NCI-H460 (cell line): ENCODE measurements at places on chromosomes 1 and 21.
A peak's percentile ranks its signal among the peaks of the same experiment; 100 is the strongest.

GRCh38 chr1:63991685-63992084, 211.7 kb upstream of the UBE2U start:
- DNase-seq, result no peak

GRCh38 chr1:27589841-27590426, 14.0 kb downstream of the AHDC1 start:
- no peak for DNase-seq

DNA sequence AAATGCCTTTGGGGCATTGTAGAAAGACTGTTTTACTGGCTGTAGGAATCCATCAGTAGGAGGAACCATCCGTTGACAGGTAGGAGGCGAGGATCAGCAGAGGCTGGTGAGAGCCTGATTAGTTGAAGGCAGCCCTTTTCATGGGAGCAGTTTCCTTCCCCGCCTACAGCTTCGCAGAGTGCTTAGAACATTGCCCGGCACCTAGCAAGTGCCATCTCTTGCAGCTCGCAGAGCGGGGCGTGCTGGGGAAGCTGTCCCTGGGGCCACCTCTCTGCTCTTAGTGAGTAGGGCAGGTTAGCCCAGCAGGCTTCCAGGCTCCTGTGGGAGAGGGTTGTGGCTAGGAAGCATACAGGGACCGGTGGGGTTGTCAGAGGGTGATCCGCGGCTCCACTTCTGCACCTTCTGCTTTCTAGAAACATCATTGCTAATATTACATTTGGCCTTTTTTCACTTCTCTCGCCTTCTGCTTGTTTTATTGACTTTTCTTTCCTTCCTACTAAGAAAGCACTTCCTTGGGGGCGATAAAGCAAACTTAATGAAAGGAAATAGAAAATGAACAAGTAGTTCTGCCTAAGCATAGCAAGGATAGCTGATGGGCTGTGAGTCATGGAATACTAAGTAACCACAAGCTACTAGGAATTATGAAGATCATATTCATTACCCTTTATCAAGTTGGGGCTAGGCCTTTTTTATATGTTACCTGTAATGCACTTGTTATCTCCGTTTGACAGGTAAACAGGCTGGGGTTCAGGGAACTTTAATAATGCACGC, 176.7 kb downstream of the GALNT2 start:
- no peak for DNase-seq

DNA sequence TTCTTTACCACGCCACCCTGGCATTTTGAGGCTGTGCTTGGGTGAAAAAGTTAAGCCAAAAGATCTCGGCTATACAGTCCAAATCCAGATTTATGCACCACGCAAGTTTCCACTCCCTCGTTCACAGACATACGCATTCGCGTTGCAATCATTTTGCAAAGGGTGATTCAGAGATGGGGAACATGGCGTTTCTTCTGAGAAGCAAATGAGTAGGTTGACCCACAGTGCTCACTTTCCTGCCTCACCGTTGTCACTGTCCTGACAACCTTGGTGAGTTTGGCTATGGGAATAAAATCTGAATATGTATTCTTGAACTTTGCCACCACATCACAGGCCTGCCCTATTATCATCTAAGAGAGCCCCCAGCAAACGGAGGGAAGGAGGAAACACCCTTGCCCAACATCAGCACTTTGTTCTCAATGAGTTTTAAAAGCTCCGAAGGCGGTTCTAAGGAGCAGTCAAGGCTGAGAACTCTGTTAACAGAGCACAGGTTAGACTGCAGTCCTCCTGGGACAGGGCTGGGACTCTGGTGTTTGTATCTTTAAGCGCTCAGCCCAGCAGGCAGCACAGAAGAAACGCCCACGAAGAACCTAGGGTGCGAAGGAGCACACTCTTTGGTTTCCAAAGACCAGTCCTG, 86.4 kb downstream of the RUNX1 start:
- no peak for DNase-seq

GRCh38 chr1:30145723-30146303, 577.6 kb downstream of the MATN1 start:
- DNase-seq, result no peak

GRCh38 chr1:168386949-168387586, 106.4 kb downstream of the TBX19 start:
- DNase-seq, result no peak

- no peak for DNase-seq
Measured at GRCh38 chr1:10819198-10819901, 22.9 kb upstream of the CASZ1 start.

DNA sequence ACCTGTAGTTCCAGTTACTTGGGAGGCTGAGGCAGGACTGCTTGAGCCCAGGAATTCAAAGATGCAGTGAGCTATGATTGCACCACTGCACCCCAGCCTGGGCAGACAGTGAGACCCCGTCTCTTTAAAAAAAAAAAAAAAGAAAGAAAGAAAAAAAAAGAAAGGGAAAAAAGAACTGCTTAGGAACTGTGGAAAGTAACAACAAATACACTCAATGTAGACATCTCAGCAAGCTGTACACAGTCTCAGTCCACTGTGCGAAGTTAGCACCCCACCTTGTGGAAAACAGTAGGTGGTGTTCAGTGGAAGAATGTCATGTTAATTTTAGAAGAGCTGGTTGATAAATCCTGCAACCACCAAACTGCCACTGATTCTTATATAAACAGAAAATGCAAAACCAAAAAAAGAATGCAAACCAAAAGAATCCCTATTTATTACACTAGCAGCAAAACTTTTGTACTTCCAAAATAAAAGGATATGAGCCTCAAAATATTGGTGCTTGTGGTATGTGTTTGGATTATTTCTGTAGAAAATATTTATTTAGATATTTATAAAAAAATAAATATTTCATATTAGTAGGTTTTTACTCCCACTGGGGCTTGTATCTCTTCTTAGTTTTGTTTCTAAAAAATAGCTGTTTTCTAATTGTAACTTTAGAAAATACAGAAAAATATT, 31.1 kb downstream of the ALG14 start:
- peak; percentile 50 for DNase-seq

GRCh38 chr1:85278853-85279314, 2.5 kb upstream of the BCL10 start:
- DNase-seq, result peak; percentile 70

GRCh38 chr1:41416552-41417334, 55.5 kb downstream of the FOXO6 start:
- DNase-seq, result peak; percentile 58

GRCh38 chr1:9886092-9886742, 23.9 kb downstream of the CTNNBIP1 start:
- DNase-seq, result no peak
